ENCODE measurements at places on chromosomes 11 and 22.

- peak; percentile 80 for DNase-seq
Measured at GRCh38 chr22:22848364-22848866, 39.2 kb upstream of the IGLL5 start.

DNA sequence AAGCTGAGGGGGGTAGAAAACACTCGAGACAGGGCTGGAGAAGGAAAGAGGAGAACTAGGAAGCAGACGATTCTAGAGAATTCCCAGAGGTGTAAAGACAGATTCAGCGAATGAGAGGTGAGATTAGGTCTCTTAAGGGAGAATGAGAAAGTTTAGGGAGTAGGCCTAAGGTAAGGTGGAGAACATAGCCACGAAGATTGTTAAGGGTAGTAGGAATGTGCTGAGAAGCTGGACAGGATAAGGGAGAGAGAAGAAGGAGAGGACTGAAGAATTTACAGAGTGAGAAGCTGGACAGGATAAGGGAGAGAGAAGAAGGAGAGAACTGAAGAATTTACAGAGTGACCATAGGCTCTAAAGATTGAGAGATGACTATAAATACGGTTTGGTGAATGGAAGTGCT is 908 bp downstream of the PPME1 start:
- no peak for DNase-seq

DNA sequence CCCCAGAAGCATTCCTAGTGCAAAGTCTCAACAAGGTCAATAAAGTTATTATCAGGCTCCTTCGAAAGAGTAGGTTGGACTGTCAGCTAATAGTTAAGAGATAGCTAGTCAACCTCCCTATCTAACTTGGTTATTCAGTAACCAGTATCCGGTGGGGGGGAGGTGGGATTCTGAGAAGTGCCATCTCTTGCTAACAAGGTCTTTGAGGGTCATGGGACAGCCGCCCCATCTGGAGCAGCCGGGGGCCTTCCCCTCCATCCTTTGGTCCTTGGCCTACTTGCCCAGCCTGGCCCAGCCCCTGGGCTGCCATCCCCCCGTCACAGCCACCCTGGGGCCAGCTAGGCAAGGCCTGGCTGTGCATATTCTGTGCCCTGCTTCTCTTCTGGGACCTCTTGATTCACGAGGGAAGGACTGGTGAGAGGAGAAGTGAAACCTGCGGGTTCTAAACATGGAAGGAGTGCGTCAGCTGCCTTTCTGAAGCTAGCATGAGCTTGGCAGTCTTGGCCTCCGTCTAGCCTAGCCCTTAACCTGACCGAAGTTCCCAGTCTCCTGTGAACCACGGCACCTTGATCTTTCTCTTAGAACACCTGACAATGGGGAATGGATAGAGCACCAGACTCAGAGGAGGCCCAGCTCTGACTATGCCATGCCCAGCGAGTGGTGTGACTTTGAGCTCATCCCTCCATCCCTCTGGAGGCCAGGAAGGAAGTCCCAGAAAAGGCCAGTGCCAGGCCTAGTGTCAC is 9.3 kb downstream of the SLC37A2 start:
- DNase-seq: no peak

DNA sequence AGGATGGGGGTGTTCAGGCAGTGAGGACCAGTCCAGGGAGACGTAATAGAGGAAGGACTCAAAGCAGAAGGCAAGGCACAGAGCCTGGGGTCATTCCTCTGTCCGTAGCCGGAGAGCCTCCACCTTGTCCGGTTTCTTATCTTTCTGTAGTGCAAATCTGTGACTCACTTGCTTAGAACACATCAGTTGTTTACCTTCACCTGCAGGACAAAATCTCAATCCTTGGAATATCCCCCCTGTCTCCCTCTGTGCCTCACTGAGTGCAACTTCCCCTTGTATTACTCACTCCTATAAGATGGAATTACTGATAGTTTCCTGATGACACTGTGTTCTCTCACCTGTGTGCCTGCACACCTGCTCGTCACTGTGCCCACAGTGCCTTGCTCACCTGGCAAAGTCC is 20.4 kb upstream of the TTC12 start:
- no peak for DNase-seq

GRCh38 chr11:76493626-76494539 is 49.1 kb downstream of the EMSY start:
- DNase-seq: no peak

DNA sequence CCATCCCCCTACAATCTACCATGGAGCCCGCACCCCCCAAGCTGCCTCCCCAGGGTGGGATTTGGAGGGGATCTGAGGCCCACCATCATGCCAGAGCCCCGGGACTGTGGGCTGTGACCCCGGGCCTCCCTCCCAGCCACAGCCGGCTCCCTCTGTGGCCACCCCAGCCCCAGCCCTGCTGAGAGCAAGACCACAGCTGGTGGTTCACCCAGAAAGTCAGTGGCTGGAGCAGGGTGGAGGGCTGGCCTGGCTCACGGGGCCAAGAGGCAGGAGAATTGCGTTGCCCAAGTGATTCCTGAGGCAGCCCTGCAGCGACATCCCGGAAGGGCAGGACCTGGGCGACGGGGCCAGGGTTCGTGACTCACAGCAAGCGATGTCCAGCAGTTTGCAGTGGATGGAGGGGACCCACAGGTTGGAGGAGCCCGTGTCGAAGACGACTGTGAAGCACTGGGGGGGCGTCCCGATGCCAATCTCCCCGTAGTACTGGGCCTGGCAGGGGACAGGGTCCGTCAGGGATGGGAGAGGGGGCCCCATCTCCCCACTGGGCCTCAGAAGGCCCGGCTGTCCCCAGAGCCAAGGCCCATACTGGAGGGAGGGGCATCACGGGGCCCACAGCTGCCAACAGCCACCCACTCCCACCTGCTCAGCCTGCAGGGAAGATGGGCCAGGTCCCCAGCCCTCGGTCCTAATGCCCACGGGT is 4.4 kb downstream of the CTSD start:
- DNase-seq: no peak

GRCh38 chr11:130904380-130904779 is 11.9 kb downstream of the SNX19 start:
- no peak for DNase-seq

GRCh38 chr11:60944490-60945294 is 7.3 kb downstream of the SLC15A3 start:
- no peak for DNase-seq

GRCh38 chr11:2576111-2576510 is 123.7 kb downstream of the KCNQ1OT1 start:
- no peak for DNase-seq

- DNase-seq: no peak
Measured at GRCh38 chr11:61066645-61067044, 35.6 kb upstream of the CD5 start.

DNA sequence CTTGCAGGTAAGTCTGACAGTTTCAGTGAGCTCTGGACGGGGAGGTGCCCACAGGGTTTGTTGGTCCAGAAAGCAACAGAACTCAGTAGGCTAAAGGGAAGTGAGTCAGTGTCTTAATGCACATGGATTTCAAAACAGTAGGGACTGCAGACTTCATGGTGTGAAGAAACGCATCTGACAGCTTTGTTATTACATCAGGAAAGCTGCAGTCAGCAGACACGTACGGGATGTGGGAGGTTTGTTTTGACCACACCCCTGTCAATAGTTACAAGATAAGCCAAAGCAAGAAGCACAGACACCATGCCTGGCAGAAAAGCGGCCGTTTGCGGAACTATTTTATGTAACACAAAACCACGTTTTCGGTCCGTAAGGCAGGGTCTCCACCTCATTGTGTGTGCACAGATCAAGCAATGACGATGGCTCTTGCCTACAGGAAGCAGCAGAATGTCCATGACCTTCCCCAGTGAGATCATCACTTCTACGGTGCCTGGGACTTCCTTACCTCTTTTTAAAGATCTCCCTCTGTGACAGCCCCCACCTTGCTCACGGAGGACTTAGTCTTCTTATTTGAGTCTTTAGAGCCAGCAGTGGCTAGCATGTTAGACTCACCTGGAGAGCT is 58.2 kb upstream of the FTH1 start:
- peak; percentile 79 for DNase-seq

- peak; percentile 28 for DNase-seq
Measured at GRCh38 chr22:32080904-32081303, 37.8 kb downstream of the SLC5A1 start.

DNA sequence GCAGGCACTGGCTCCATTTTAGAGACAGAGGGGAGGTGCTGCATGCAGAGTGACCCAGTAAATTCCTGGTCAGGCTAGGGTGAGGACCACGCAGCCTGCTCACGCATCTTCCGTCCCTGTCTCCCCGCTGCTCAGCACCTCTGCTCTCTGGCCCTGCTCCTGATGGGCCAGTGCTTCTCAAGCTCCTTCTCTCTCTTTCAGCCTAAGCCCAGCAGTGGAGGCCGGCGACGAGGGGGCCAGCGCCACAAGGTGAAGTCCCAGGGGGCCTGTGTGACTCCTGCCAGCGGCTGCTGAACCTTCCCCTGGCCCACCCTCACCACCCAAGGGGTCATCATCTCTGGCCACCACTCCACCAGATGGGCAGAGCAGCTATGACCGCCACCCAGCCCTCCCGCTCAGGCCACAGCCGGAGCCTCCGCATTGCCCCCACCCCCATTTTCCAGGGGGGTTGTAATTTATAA is 24.7 kb downstream of the GTPBP1 start:
- DNase-seq: no peak

DNA sequence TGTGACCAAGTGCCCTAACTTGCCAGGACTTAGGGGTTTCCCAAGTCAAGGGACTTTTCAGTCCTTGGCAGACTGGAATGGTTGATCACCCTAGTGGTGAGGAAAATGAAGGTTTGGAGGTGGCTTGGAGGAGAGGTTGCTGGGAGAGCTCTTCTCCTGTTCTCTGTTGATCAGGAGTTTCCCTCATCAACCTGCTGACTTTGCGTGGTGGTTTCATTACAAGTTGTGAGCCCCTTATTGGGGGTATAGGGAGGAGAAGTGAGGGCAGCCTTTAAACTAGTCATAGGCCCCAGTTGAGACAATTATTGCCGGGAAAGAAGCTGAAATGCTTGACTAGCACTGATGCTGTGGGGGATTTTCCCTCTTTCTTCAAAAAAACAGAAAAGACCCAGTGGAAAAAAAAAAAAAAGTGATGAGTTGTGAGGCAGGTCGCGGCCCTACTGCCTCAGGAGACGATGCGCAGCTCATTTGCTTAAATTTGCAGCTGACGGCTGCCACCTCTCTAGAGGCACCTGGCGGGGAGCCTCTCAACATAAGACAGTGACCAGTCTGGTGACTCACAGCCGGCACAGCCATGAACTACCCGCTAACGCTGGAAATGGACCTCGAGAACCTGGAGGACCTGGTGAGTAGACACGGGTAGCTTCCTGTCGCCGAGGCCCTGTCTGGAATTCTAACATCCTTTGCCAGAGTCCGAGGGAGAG is at the start of gene CXCR5:
CXCR5 (plus strand) TSS at position 525 of the 704 bp plus-strand sequence; CDS start at position 575, 50 bp downstream.
- peak; percentile 59 for DNase-seq

DNA sequence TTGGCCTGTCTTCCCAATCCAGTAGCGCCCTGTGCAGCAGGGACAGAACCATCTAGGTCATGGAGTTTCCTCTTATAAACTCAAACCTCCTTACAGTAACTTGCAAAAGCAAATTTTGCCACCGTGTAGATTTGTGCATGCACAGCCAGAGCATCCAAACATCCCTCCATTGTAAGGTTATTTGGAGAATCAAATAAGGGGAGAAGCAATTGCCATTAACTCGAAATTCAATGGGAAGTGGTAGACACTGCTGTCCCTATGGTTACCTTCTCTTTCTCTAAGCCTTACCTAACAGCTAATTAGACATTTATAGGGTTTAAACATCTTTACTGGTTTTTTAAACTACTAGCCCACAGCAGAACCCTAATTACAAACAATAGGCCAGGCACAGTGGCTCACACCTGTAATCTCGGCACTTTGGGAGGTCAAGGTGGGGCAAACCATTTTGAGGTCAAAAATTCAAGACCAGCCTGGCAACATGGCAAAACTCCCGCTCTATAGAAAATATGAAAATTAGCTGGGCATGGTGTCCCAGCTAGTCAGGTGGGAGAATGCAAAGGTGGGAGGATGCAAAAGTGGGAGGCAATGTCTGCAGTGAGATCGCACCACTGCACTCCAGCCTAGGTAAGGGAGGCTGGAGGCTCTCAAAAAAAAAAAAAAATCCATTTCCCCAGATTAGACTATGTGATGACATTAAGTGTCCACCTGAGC is 6.6 kb downstream of the HSPA8 start:
- DNase-seq: no peak

GRCh38 chr11:75351791-75352587 is 528 bp upstream of the ARRB1 start:
- peak; percentile 61 for DNase-seq

DNA sequence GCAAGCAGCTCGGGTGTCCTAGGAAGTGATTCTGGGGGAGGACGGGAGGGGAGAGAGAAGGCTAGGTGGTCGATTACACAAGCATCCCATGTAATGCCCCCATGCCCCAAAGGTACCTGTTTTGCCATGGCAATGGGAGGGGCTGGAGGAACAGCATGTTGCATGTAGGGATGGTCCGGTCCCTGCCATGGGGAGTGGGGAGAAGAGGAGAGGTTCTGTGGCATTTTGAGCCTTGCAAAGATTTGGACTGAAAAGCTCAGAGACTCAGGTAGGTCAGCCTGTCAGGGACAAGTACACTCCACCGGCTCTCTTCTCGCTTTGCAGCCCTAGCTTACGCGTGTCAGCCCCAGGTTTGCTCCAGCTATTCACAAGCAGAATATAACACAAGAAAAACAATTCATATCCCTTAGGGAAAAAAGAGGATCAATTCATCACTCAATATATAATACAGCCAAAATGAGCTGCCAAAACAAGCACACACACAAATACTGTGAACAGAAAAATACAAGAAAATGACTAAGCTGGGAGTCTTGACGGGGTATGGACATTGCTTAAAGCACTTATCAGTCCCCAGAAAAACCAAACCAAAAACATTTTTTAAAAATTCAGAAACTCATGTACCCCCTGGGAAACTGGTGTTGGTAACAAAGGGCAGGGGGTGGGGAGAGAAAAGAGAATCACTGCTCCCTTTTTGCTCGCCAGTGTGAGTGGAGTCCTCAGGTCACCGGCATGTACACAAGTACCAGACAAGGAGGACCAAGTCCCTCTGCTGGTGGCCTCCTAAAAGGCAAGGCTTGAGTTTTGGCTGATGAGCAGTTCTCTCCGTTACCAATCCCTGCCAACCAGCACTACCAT is 21.6 kb downstream of the APOL5 start:
- DNase-seq: no peak

DNA sequence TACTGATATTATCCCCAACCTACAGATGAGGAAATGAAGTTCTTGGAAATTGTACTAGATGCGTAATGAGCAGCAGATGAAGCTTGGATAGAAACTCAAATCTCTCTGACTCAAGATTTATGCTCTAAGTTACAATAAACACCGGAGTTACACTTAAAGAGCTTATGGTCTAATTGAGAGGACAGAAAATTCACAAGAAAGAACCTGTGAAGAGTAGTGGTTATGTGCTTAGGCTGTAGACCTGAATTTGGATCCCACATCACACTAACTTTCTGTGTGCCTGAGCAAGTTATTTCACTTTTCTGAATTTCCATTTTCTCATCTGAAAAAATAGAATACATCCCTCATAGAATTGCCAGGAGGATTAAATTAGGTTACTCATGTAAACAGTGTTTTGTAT is 58.5 kb downstream of the FLI1 start:
- DNase-seq: no peak

GRCh38 chr11:116832350-116833290 is 2.9 kb downstream of the APOC3 start:
- DNase-seq: no peak

- peak; percentile 81 for DNase-seq
Measured at GRCh38 chr22:20130731-20131596, 640 bp upstream of the ZDHHC8 start.
